ENCODE measurements at places on chromosomes 2 and 18.

DNA sequence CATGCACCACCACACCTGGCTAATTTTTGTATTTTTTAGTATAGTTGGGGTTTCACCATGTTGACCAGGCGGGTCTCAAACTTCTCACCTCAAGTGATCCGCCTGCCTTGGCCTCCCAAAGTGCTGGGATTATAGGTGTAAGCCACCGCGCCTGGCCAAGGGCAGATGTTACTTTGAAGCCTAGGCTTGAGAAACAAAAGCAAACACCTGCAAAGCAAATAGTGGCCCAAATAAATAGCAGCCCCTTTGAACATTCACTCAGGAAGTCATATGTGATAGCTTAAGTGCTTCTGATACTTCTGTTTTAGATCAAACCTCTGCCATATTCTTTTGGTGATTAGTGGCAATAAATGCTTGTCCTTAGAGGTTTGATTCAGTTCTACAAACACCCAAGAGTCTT lies 404.5 kb upstream of the SMIM21 start:
- DNase-seq, result no peak

DNA sequence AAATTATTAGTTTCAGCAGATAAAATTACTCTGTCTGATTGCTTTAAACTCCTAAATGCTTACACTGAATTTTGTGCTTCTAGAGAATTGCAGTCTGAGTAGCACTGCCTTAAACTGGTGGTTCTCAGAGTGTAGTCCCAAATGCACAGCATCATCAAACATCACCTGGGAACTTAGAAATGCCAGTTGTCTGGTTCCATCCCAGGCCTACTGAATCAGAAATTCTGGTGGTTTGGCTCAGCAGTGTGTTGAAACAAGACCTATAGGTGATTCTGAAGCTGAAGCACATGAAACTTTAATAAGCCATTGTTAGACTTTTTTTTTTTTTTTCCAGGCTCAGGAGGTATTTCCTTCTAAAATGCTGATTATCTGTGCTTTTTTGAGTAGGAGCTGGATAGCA lies 22.0 kb downstream of the EPC2 start:
- no peak for DNase-seq

- DNase-seq, result no peak
Observed at GRCh38 chr2:70494293-70494886, 59.2 kb downstream of the TGFA start.

- no peak for DNase-seq
Observed at GRCh38 chr2:37104178-37104577, 19.9 kb downstream of the GPATCH11 start.

DNA sequence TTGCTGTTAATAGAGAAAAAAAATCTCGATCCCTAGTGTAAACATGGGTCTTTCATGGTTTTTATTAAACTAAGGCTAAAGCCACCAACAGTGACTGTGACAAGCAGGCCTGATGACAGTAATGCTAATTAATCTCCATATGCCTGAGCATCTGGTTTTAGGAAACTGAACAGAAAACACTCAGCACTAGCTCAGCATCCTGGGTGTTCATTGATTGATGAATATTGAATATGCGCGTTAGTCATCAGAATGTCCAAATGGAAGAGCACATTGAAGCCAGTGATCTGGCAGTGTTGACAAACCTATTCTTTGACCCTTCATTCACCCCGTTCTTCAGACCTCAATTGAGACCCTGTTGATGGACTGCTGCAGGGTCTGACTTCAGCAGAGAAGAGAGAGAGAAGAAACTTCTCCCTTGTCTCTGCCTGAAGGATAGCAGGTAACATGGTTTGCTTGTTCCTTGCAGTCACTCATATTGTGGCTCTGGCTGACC lies 283.8 kb downstream of the RDH14 start:
- DNase-seq, result no peak

- DNase-seq, result no peak
Observed at GRCh38 chr18:58125183-58125582, 81.2 kb downstream of the NEDD4L start.

- DNase-seq, result no peak
Observed at GRCh38 chr2:144357623-144358373, 162.1 kb downstream of the ZEB2 start.

- DNase-seq, result no peak
Observed at GRCh38 chr18:62118328-62118727, 68.5 kb downstream of the PIGN start.

- no peak for DNase-seq
Observed at GRCh38 chr18:40469851-40470250, 1485.2 kb upstream of the PIK3C3 start.

GRCh38 chr2:98932778-98933343 lies 3.2 kb downstream of the CRACDL start:
- no peak for DNase-seq

GRCh38 chr18:54089749-54090459 lies 134.6 kb downstream of the MBD2 start:
- no peak for DNase-seq

DNA sequence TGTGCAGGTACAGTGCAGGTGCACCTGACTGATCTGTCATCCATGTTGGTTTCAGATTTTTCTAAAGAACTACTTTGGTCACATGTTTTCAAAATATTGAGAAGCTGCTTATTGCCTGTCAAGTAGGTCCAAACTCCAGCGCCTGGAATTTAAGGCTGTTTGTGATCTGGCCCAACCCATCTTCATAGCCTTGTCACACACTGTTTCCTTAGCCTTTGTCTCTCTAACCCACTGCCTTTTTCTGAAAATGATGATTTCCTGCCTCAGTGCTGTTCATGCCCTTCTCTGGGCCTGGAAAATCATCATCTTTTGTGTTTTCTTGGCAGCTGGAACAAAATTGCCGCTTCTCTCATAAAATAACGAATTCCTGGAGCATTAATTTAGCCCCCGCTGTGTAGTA lies 7.2 kb downstream of the LIMS1 start:
- no peak for DNase-seq

DNA sequence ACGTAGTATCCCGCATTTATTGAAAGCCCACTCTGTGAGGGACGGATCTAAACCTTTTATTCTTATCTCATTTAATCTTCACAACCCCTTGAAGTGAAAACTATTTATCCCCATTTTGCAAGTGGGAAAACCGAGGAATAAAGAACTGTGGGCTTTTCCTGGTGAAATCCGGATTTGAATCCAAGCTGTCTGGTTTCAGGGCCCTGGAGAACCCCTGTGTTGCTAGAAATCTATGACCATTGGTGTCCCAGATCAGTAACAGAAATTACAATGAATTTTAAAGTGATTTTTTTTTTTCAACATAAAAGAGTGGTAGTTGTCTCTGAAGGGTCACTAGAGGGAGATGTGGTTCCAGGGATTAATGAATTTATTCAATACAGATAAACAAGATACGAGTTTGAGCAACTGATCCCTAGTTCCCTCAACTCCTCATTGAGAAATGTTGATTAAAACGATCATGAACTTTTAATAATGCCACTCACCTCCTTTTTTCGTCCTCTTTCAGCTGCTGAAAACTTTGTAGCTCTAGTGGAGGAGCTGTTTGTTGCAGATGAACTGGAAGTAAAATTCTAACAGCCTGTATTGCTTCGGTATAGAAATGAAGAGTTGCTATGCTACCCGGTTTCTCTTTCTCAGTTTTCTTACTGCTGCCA lies 940 bp downstream of the XRCC5 start:
- DNase-seq, result no peak

DNA sequence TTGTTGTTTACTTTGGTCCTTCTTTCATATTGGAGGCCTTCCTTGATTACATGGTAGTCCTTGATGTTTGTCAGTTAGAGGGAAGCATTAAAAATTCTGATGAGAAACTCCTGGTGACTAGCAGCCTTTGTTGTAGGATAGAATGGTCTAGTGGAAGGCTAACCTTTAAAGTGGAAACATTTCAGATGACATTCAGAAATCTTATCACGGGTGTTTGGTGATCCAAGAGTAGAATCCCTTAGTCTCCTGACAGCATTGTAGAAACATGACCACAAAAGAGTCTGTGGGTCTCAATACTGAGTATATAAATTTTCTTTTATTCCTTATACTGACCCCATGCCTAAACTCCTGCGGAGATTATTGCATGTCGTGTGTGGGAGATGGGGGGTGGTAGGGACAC lies 13.4 kb downstream of the MARCHF7 start:
- no peak for DNase-seq

DNA sequence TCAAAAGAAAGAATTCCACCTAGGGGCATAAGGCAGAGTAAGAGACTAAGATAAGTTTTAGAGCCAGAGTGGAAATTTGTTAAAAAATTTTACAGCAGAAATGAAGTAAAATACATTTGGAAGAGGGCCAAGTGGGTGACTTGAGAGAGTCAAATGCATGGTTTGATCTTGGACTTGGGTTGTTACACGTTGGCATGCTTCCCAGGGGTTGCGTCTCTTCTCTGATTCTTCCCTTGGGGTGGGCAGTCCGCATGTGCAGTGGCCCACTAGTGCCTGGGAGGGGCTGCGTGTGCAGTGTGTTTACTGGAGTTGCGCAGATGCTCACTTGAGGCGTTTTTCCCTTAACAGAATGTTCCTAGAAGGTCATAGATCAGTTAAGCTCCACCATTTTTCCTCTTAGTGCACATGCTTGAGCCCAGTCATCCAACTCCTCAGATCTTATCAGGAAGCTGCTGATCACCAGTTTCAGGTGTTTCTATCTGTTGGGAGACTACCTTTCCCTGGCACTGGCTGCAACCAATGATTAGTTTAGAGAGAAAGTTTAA lies 13.1 kb downstream of the SEH1L start:
- DNase-seq, result no peak

- no peak for DNase-seq
Observed at GRCh38 chr18:52220062-52220591, 119.9 kb upstream of the DCC start.

DNA sequence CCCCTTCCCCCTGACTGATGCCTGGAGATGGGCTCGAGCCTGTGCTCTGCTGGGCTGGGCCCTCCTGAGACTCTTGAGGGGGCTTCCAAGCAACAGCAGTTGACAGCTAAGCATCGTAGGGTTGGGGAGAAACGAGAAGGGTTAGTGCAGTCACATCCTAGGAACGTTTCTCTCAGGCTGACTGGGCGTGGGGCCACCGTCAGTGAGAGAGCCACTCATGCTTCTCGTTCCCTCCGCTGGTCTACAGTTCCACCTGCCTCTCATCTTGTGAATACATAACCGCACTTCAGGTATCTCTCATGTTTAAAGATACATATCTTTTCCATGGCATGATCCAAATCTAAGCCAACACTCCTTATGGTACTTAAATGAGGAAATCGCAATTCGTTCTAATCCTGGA lies 66.4 kb downstream of the TRAPPC12 start:
- no peak for DNase-seq

DNA sequence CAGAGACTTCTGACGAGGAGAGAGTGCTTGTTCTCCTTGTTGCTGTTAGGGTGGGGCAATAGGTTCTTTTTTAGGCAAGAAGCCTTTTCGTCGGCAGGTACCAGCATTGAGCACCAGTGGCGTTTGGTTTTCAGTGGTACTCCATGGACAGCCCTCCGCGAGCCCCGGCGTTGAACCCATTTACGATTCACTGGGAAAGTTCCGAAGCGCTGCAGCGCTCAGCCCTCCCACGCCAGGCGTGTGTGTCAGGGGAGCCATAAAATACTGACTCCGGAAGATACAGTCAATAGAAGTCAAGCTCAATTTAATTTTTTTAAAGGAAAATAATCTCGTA lies 494 bp upstream of the ROCK1 start:
- DNase-seq, result no peak

- no peak for DNase-seq
Observed at GRCh38 chr2:212667751-212668316, 129.2 kb upstream of the ERBB4 start.

DNA sequence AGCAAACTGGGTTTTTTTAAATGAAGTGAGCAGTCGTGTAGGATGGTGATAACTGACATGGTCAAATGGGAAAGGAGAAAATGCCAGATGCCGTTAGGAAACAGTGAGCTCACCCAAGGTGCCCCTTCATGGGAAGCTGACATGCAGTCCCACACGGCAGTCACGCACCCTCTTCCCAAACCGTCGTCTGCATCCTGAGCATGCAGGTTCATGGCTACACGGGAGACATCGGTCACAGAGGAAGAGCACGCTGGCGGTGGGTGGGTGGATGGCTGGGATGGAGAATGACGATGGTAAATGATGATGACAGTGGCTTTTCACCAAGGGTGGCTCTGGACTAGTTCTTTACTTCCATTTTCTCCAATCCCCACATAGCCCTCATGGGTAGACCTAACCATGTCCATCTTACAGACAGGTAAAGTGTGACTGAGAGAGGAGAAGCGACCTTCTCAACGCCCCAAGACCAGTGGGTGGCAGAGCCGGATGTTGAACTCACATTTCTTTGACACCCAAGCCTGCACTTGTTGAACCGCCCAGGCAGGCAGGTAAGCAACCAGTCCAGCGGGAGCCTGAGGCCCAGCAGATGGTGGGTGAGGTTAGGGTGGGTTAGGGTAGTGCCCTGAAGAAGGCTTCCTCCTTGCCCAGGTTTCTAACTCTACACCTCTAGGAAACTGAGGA lies 44.5 kb downstream of the TNS1 start:
- DNase-seq, result no peak
